Activated CD4-positive, CD25-positive, alpha-beta regulatory T cell treated with anti-CD3 and anti-CD28 coated beads, Interleukin-2, amount 50 U/mL, for 24 hours (primary cell): ENCODE measurements at places on chromosomes 11 and 22.

GRCh38 chr11:119378851-119379465 is 2.5 kb downstream of the USP2 start:
- no peak for ATAC-seq

GRCh38 chr22:43244402-43244801 is 57.5 kb upstream of the TTLL12 start:
- ATAC-seq, result no peak

- no peak for ATAC-seq
Measured at GRCh38 chr11:93659196-93659595, 2.3 kb upstream of the CEP295 start.

GRCh38 chr11:77118971-77119370 is 9.1 kb upstream of the MYO7A start:
- no peak for ATAC-seq

DNA sequence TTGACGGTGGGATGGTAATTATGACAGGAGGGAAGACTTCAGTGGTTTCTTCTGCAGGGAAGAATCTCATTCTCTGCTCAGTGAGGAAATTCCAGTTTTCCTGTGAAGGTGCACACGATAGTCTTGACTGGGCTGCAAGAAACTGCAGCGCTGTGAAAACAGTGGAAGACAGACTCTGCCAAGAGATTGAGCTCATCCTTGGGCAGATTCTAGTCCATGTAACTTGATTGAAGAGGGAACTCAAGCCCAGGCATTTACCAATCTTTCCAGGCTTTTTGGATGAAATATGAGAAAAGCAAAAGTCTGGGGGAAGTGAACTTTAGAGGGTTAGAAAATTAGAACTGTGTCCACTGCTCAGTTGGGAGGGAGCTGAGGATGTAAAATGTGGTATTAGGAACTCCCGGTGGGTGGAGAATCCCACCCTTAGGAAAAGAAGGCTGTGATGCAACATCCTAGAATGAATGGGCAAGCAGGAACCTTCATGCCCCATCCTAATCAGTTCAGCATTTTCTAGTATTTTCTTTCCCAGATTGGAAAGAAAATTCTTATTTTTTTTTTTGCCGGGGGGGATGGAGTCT is 212.6 kb downstream of the DBX1 start:
- ATAC-seq, result no peak

- ATAC-seq, result no peak
Measured at GRCh38 chr11:115391598-115391997, 112.6 kb downstream of the CADM1 start.

GRCh38 chr22:48395201-48395600 is 1432.5 kb downstream of the BRD1 start:
- no peak for ATAC-seq

DNA sequence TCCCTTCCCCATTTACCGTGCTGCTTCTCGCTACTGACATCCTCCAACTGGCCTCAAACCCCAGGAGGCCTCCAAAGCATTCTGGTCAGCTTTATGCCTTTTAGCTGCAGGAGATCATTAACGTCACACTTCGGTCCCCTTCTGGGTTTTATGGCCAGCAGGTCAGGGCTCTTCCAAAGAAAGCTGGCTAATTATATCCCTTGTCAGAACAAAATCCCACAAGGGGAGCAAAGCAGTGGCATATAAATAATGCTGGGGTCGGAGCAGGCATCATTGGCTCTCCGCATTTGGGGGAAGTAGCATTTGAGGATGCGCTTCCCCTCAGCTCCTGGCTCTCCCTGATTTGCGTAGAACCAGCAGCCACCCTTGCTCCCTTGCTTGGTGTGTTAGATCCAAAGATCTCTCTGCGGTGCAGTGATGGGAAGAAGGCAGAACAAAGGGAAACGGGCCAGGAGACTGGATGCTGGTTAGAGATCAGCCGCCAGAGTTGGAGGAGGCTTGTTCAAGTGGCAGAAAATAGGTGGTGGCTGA is 117.4 kb downstream of the DBX1 start:
- ATAC-seq, result no peak

DNA sequence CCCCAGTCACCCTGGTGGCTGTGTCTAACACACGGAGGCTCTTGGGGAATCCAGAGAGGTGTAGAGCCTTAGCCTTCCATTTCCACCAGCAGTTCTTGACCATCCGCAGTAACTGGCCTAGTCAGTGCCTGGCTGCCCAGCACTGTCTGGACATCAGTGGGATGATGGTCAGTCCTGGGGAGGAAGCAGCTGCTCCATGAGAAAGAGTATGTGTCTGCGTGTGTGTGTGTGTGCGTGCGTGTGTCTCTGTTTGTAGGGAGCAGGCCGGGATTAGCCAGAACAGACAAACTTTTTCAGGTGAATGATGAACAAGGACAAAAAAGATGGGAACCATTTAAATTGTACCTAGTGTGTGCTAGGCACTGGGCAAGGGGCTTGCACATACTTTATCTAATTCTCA is 109.3 kb upstream of the SYT13 start:
- no peak for ATAC-seq

DNA sequence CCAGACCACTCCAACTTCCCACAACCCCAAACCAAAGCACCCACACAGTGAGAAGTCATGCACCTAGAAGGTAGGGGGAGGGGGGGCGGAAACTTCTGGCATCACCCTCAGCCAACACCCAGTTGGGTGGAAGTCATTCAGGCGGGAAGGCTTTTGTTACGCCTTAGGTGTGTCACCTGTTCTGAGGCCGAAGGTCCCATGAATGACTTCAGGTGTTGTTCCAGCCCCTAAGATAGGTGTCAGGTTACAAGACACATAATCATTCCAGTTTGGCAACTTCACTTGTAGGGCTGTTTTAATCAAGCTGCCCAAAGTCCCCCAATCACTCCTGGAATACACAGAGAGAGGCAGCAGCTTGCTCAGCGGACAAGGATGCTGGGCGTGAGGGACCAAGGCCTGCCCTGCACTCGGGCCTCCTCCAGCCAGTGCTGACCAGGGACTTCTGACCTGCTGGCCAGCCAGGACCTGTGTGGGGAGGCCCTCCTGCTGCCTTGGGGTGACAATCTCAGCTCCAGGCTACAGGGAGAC is at the start of gene TMPRSS4:
TSS of gene TMPRSS4 (plus strand) at position 325 of the 528 bp plus-strand sequence. CDS start 225 bp downstream, outside the sequence.
- ATAC-seq, result no peak

- ATAC-seq, result no peak
Measured at GRCh38 chr11:69771466-69771865, 3.7 kb downstream of the FGF4 start.

- no peak for ATAC-seq
Measured at GRCh38 chr11:67614730-67615714, 8.3 kb downstream of the NDUFV1 start.

- ATAC-seq, result no peak
Measured at GRCh38 chr11:2778630-2779498, 79.1 kb upstream of the KCNQ1OT1 start.

- ATAC-seq, result no peak
Measured at GRCh38 chr11:73149105-73149504, 7.0 kb upstream of the FCHSD2 start.

GRCh38 chr22:20141186-20142077 is 9.4 kb downstream of the CCDC188 start:
- no peak for ATAC-seq

- ATAC-seq, result no peak
Measured at GRCh38 chr11:9745411-9746211, 81.7 kb downstream of the SWAP70 start.

- ATAC-seq, result no peak
Measured at GRCh38 chr11:8932564-8933180, at the start of gene C11orf16. Gene C11orf16, minus strand, starts transcription at chr11:8932947. Its CDS starts 639 bp downstream, at chr11:8932308.
